ENCODE measurements at places on chromosomes 4 and X.

- peak; percentile 61 for DNase-seq
These were observed 96.4 kb upstream of the IQCM start for GRCh38 chr4:149912000-149912399.

- DNase-seq = no peak
These were observed 168.7 kb downstream of the NR3C2 start for GRCh38 chr4:148273501-148273986.

DNA sequence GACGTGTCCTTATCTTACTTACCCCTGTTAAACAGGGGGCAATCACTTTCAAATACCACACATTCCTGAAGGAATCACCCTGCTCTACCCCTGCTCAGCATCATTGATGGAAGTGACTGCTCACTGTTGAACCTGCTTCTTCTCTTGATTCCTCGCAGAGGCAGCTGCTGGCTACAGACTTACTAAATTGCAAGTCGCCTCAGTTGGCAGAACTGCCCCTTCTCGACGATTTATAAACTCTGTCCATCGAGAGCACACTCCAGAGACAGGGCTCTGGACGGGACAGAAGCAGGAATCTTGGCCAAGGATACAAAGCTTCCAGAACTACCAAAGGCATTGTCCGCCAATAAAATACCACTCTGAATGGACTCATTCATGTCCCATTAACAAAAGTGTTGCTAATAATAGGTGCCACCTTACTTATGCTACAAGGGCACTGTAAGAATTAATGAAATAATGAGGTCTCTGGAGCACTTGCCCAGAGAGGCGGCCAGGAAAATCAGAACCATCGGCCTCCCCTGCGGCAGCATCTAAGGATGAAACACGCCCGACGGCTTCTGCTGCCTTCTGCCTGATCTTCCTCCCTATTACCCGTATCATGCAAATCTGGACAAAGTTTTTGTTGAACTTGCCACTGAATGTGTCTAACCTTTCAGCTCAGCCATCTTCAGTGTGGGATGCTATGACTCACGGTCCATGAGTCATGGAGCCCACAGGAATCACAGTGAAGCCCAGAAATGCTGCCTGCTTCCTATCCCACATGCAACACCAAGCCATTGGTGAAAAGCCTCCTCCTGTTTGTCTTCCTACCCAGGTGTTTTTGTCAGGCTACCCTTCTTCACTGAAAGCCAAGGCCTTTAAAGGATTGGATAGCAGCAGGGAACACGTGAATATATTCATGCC is 164.9 kb downstream of the MAML3 start:
- peak; percentile 93 for DNase-seq

GRCh38 chr4:83574247-83574646 is 38.3 kb downstream of the GPAT3 start:
- no peak for DNase-seq

DNA sequence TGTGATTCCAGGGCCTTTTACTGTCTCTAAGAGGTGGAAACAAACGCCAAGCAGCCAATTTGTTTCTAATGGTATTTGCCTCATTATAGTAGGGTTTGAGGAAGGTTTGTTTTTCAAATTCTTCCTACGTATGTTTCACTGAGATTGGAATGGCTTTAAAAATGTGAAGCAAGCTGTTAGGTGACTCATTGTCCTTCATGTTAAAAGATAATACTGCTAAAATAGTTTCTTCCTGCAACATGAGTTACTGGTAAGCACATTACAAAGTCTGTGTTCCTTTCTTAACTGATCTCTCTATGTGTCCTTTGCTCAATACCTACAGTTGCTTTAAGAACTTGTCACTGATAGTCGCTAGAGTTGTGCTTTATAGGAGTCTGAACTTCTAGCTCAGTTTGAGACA is 1183.9 kb downstream of the RPA4 start:
- DNase-seq = peak; percentile 10

DNA sequence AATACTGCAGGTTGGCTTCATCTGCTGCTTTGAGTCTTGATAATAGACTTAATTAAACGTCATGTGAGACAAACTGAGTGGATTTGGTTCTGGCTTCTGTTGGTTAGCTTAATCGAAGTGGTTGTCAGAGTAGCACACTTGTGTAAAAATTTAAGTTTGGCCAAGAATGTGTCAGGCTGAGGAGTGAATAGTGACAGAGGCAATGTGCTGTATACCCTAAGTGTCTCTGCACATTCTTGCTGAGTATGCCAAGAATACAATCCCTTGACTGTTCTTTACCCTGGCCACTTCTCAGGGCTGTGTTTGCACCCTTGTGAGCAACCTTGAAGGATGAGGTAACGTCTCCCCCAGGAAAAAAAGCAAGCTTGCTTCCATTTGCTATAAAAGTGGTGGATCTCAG is 14.9 kb downstream of the RPS3A start:
- DNase-seq = no peak

DNA sequence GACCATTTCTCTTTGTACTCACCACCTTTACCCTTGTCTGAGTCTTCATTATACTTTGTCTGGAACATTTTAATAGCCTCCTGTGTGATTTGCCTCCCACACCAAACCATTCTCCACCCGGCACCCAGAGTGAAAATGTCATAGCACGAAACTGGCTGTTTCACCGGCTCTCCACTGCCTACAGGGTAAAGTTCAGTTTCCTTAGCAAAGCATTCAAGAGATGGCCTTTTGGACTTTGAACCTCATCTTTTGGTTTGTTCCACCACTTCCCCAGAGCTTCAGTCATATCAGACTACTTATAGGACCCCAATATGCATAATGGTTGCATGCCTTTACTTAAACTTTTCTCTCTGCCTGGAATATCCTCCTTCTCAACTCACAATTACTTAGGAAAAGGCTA is 38.3 kb downstream of the RAP2C start:
- DNase-seq = no peak

All from foreskin keratinocyte (primary cell).